ENCODE measurements at places on chromosomes 4 and X. TPM values are rescaled to one million over a fixed set of nuclear protein-coding genes. Genes with fewer than 3 reads are reported as not detected.

The GLRA3 gene
- total RNA-seq: not detected

The MAGEA8 gene
- total RNA-seq: not detected

The STK32B gene
- 1.6 TPM for total RNA-seq

The FAM9A gene
- not detected for total RNA-seq

The GLRA2 gene
- total RNA-seq: 0.22 TPM

The KLB gene
- 1.2 TPM for total RNA-seq

The ADH5 gene
- 126 TPM for total RNA-seq

The LRP2BP gene
- 4.9 TPM for total RNA-seq

The RNF128 gene
- total RNA-seq: 3.0 TPM

The GAB1 gene
- 279 TPM for total RNA-seq

The CORIN gene
- total RNA-seq: 0.36 TPM

The PNMA6E gene
- not detected for total RNA-seq

The ACE2 gene
- not detected for total RNA-seq

The NUP62CL gene
- total RNA-seq: 0.62 TPM

The PDZD4 gene
- total RNA-seq: 36.6 TPM

The WDR44 gene
- 18.9 TPM for total RNA-seq

The PLXNB3 gene
- 73.1 TPM for total RNA-seq

Data from sciatic nerve (tissue), 2 donors.